Stimulated activated CD8-positive, alpha-beta memory T cell treated with anti-CD3 and anti-CD28 coated beads, Interleukin-7, amount 100 ng/mL, for 1 hour (primary cell): ENCODE measurements at places on chromosomes 3 and 15.

GRCh38 chr3:79278681-79279080, 489.1 kb downstream of the ROBO1 start:
- DNase-seq = no peak

- no peak for DNase-seq
Observed at GRCh38 chr3:149654188-149654601, 3.6 kb downstream of the WWTR1 start.

- no peak for DNase-seq
Observed at GRCh38 chr3:168473334-168473890, 377.7 kb upstream of the GOLIM4 start.

- no peak for DNase-seq
Observed at GRCh38 chr15:85598219-85598618, 196.5 kb downstream of the KLHL25 start.

DNA sequence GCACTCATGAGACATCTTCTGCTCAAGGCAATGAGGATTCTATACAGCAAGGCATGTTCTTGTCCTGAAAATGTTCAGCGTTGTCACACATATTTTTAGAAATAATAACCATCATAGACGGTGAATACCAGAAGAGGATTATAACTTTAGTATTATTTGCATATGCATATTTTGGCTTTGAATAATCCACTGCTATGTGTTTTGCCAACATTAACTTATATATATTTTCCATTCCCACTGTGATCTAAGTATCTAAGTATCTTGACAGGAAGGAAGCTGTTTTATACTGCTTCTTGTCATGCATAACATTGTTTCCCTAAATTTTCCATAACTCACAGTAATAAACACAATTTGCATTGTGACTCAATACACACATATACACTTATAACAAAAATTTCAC, 509.5 kb downstream of the TBL1XR1 start:
- no peak for DNase-seq

DNA sequence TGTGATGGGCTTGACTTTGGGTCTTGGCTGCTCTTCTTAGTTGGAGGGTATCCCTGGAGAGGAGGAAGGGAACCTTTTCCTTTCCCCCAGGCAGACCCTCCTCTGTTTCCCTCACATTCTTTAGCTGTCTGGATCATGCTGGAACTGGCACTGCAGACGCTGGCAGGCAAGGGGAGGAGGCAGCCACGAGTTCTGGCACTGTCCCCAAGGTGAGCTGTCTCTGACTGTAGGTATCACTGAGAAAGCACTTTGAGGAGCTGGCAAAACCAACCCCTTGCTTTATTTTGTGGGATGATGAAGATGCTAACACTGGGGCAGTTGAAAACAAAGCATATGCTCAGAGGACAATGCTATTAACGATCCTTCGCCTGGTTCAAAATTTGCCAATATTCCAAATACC, 175.0 kb downstream of the SOX2 start:
- no peak for DNase-seq

GRCh38 chr3:196634224-196634623, 5.3 kb upstream of the NRROS start:
- no peak for DNase-seq
